ENCODE measurements at places on chromosomes 5 and 9.

- DNase-seq, result no peak
Measured at GRCh38 chr5:142669477-142669876, 16.4 kb downstream of the FGF1 start.

GRCh38 chr9:81256368-81256767 is 433.0 kb downstream of the TLE1 start:
- no peak for DNase-seq

DNA sequence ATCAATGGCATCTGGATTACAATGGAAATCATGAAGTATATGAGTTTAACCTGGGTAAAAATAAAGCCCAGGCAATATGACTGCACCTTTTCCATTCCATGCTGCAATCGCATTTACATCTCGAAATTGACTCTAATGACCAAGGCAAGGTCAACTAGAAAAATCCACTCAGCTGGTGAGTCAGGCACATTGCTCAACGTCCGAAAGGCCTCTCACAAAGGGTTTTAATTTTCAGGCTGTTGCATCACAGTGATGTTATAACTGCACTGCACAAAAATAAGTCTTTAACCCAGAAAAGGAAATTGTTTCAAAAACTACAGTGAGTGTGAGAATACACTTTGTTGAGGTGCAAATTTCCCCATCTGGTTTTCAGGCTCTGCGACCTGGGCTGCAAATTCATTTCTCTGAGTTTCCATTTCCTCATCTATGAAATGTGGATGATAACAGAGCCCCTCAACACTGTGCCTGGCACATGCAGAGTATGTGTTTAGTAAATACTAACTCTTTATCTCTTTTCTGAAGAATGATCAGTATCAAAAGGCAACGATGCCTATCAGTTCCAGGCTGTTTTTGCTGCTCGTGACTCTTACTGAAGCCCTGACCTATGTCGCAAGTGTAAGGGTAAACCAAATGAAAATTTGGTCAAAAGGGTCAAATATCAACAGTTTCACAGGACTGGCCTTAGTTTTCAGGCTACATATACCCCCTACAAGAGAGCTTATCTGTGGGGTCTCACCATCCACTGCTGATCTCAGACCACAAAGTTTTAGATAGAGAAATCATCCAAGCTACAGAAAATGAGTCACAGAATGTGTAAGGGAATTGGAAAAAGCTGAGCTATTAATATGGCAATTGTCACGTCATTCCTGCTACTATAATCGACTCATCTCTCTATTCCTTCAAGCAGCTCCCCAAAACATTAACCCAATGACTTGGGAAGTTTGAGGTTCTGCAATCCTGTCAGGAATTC is 4.1 kb downstream of the NFIL3 start:
- no peak for DNase-seq

DNA sequence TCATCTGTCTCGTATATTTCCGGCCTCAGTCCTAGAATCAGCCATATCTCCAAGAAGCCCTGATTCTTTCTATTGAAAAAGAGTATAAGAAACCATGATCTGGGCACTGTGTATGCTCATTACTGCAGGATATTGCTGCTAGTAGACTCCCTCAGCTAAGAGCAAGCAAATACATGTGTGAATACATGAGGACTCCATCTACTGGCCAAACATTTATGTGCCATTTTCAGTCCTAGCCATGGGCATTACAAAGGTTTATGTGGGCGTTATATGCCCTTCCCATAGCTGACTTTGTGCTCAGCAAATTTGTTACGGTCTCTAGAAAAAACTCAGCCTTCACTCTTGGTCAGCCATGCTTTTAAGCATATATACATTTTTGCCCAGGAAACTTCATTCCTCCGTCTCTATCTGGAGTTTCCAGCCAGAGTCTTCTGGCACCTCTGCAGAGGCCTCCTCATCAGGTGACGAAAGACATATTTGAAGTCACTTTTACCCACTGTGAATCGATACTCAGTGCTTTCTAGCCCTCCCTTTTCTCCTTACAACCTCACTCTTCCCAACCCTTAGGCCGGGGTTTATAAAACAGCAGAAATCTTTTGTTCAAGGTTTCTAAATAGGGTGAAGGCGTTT is 1495.6 kb upstream of the CDH6 start:
- no peak for DNase-seq

DNA sequence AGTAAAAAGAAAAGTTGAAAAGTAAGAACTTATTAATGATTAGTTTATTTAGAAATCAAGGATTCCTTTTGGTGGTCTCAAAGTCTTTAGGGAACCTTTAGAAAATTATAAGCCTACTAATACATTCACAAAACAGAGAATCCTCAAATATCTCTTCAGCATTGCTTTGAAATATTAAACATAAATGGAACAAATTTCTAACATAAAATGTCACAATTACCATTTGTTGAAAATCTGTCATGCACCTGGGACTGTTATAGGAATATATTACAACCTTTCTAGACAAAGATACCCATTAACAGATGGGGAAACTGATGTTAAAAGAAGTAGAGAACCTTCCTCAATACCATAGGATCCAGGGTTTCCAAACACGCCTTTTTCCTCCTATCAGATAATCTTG is 83.2 kb downstream of the LHFPL2 start:
- no peak for DNase-seq

DNA sequence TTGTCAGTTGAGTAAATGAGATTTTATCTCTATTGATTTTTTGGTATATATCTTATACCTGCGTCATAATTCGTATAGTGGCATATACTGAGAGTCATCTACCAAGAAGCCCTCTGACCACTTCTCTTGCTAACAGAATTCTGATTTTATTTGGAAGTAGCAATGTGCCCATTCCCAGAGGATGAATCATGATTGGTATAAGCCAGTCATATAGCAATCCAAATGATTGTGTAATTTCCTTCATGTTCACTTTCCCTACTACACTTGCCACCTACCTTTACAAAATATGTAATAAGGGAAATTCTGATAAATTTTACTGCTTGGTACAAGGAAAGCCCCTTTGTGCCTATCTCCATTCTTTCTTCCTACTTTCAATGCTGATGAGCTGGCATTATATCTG is 16.1 kb upstream of the ZNF462 start:
- no peak for DNase-seq

DNA sequence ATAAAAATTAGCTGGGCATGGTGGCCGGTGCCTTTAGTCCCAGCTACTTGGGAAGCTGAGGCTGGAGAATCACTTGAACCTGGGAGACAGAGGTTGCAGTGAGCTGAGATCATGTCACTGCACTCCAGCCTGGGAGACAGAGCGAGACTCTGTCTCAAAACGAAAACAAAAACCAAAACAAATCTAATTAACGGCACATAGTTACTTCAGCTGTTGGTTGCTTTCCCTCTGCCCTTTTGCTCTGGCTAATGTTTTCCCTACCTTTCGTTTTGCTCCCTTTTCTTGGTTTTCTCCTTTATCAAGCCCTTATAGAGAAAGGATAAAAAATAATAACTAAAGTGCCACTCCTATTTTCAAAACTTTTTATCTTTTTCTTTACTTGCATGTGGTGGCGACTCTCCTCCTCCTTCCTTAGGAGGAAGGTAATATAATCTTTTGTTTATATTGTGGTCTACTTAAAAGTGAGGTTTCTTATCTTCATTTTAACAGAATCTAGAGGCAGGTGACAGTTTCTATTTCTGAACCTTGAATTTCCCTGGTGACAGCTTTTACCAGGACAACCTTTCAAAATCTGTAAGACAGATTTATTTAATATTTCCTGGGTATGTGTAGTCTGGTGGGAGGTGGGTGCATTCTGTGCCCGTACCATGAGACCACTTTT is 125.4 kb downstream of the ARHGEF28 start:
- no peak for DNase-seq

GRCh38 chr5:160769301-160769700 is 82.7 kb downstream of the ATP10B start:
- peak; percentile 78 for DNase-seq
